ENCODE measurements at places on chromosomes 3 and 15.

- no peak for DNase-seq
These were observed 4.5 kb downstream of the RNF168 start for GRCh38 chr3:196499061-196499460.

DNA sequence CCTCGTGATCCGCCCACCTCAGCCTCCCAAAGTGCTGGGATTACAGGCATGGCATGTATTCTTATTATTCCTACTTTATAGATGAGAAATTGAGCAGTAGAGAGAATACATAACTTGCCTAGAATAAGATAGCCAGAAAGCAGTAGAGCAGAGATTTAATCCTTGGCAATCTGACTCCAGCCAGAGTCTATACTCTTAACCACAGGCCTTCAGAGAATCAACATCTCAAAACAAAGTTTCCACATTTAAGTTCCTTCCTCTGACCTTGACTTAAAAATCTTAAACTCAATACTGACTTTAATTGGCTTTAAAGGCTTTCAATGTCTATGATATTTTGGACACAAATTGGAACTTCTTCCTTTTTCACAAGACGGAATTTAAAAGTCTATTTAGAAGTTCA is 37.1 kb downstream of the ZNF106 start:
- DNase-seq, result no peak

GRCh38 chr3:70889162-70890019 is 577.0 kb upstream of the MDFIC2 start:
- no peak for DNase-seq

DNA sequence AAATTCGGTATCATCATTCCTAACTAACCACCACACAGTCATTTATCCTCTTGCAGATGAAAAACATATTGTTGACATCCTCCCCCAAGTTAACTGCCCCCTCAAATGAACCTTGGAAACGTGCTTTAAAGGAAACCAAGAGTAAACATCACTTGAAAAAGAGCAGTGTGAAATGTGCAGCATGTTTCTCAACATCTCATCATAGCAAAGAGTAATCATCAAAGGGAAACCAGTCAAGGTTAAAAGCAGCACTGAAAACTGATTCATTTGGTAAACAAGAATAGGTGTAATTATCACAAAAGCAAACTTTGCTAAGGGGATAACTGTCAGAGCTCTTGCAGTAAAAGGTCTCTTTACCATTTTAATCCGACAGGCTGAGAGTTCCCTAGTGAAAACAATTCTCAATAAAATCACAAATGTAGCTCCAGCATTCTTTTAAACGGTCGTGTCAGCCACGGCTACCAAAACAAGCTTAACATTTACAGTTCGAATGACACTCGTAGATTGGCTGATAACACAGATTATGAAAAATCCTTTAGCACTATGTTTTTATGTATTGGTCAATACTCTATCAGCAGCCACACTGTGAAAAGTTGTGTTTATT is 461.0 kb downstream of the GBE1 start:
- DNase-seq, result no peak

DNA sequence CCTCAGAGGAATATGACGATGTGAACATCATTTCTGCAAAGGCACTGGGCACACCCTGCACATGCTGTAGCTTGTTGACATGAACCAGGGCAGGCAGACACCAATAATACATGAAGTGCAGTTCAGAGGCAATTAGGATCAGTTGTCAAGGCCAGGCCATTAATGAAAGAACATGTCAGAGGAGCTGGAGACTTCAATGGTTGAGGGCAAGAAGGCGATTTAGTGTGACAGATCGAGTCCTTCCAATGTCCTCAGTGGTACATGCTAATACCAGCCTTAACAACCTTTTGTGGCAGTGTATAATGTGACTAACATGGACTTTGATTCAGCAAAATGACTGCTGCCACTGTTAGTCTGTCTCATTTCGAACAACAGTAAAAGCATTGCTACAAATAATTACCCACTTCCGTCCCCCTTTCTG is 205.2 kb upstream of the NANOGP8 start:
- no peak for DNase-seq

GRCh38 chr3:56874269-56874668 is 72.5 kb upstream of the ARHGEF3 start:
- DNase-seq, result no peak

DNA sequence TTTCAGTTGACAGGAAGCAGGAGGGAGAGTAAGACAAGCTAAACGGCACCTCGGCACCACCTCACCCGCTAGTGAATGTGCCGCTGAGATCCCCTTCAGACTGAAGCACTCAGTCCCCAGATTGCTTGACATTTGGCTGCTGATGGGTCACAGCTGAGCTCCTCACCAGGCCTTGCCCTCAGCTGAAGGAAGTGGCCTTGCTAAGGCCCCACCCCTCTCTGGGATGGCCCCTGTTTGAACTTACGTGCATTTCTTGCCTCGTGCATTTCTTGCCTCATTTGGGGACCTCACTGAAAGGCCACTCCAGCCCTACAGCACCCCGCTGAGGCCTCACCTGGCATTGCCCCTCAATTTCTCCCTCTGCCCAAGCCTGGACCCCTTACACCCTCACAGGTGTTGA is 39.8 kb downstream of the EOGT start:
- DNase-seq, result no peak

GRCh38 chr3:171565481-171566058 is 105.4 kb upstream of the TNIK start:
- DNase-seq, result no peak

GRCh38 chr3:12180631-12181030 is 21.9 kb upstream of the TIMP4 start:
- no peak for DNase-seq

DNA sequence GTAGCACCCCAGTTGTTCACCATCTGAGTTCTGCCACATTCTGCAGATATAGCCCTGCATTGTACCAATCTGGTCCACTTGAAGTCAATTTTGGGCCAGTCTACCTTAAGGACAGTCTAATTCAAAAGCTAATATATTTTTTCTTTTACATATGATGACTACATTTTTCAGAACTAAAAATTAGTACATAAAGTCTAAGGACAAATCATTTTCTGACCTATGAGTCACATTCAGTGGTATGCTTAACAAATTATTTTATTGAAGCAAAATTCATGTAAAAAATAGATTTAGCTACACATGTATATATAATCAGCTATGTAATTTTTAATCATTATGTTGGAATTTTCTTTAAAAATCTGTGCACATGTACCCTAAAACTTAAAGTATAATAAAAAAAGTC is 52.1 kb upstream of the IL12A start:
- DNase-seq, result no peak

DNA sequence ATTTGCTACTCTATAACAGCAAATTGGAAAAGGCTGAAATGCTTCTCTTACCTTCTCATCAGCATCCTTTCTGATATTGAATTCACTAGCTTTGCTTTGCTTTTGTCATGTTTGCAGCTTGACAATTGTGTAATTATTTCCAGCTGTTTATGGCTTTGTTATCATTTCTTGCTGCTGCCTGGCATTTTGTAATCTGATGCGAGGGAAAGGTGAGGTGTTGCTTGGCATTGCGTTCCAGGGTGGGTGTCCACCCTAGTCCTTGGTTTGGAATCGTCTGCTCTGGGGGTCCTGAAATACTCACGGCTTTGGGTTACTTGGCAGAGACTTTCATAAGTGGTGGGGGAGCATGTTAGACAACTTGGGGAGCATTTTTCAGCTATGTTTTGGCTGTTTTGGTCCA is 2.9 kb downstream of the CACNA2D3 start:
- DNase-seq, result no peak

DNA sequence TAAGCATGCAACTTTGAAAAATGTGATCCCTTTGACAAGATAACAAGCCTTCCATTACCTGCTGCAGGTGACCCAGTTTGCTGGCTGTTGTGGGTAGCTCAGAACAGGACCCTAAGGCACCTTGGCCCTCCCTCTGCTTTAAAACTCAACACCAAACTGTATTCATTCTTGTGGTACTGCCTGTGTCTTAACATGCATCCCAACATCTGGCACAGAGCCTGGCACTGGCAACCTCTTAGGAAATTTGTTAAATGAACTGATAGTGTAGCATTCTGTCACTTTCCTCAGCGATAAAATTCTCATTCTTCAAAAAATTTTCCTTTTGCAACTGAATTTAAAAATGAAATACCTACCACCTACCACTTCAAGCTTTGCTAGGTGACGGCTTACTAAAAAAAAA is 287.3 kb upstream of the ADAMTS9 start:
- no peak for DNase-seq

DNA sequence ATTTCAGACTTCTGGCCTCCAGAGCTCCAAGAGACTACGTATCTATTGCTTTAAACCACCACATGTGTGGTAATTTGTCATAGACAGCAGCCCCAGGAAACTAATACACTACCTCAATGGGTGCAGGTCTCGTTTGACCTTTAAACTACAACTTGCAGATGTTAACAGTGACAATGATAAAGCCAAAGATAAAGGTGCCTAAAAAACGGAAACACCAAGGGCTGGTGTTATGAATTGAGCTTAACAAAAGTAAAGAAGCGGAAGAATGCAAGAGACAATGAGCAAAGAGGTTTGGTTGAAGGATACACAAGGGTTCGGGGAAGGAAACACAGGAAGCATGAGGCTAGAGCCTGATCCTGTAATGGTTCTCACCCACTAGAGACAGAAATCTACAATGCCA is 50.8 kb downstream of the RFTN1 start:
- DNase-seq, result no peak

- DNase-seq, result no peak
These were observed 103.7 kb upstream of the TLE3 start for GRCh38 chr15:70201425-70201775.

DNA sequence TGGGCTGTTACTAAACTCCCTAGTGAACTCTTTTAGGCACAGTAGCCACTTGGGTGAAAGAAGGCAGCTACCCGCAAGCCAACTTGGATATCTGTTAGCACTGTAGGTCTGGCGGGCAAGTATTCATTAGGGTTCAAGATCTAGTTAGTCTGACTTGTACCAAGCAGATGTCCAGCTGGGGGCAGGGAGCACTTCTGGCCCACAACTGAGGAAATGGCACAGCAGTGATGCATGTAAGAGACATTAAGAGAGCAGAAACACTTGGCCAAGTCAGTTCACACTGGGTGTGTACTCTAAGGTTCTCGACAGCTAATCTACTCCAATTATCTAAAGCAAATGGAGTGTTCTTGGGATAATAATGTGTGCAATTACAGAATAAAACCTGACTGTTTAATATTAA is 131.7 kb downstream of the CTNNB1 start:
- no peak for DNase-seq

DNA sequence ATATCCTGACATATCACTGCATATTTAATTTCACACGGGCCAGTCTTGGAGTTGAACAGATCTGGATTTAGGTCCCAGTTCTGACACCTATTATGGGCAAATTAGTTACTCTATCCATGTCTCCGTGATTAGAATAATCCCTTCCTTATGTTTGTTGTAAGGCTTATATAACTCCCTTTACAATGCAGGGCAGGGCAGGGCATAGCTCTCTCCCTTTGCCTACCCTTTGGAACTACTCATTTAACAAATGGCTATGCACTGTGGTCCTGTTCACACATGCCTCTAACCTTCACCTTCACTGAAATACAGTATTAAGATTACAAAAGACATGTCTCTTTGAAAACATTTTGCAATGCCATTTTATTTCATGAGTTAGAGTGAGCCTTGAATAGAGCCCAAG is 24.8 kb upstream of the ATP13A5 start:
- DNase-seq, result no peak

DNA sequence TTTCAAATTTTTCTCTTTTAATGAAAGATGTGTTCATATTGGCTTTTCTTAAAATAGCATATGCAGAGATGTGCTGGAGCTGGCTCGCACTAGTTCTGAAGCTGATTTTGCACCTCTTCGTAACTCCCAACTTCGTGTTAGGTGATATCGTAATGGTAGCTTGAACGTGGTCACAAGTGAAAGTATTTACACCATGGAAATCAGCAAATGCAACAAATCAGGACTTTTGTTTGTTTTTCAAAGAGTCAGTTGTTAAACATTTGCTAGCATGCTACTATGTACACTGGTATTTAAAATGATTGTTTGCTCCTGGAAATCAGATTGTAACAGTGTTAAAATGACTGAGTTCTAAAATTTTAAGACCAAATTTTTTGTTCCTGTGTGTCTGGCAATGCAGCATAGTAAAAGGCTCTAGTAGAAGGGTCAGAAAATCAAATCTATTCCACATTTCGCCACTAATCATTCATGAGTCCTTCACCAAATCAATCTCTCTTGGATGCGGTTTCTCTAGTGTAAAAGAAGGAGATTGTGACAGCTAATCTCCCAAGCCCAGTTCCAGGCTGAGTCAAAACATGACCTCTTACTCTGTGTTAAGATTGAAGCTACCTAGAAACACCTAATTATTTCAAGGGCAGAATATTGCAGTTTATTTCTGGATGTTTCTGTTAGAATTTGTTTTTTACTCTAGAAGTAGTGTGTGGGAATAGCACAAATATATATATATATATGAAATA is 34.3 kb upstream of the CMC1 start:
- no peak for DNase-seq

- no peak for DNase-seq
These were observed 17.3 kb upstream of the CRYBG3 start for GRCh38 chr3:97804471-97804870.

DNA sequence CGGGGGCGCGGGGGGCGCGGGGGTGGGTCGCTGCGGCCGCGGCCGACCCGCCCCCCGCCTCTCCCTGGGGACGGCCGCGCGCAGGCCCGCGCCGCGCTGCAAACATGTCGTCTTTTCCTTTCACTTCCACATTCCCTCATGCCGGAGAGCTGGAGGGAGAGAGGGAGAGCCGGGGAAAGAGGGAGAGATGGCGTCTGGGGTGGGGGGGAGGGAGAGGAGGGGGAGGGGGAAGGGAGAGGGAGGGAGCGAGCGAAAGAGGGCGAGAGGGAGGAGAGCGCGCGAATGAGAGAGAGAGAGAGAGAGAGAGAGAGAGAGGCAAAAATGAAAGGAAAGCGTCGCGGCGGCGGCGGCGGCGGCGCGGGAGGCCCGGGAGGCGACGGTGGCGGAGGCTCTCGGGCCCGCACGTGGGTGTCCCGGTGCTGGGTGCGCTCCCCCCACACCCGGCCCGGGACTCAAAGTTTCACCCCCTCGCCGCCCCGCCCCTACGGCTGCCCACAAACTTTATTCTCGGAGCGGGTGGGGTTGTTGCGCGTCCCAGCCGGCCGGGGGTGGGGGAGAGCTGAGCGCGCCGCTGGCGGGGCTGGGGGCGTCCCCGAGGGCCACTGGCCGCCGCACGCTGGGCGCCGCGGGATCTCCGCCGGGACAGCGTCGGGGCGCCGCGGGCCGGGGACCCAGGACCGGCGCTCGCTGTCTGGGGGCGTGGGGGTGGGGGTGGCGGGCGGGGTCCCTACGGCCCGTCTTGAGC is 731 bp downstream of the ZNF710 start:
- no peak for DNase-seq

- DNase-seq, result no peak
These were observed 213.6 kb upstream of the TSC22D2 start for GRCh38 chr3:150194513-150194912.

- DNase-seq, result no peak
These were observed 47.0 kb upstream of the TFG start for GRCh38 chr3:100662113-100662823.

DNA sequence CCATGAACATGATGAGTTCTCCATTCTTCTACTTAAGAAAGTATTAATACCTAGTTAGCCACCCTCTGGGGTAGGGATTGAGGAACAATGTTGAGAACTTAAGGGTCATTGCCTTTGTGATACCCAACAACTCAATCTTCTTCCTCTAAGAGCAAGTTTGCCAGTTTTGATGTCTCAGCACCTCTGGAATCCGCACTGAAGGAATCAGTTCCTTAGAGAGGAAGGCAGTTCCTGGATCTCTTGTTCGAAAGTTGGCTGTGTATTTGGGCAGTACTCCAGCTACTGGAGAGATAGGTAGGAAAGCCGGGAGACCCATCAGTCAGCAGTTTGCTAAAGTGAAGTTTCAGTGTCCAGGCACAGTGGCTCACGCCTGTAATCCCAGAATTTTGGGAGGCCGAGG is 35.6 kb upstream of the MTHFS start:
- DNase-seq, result no peak

GRCh38 chr3:163951397-163951987 is 1126.8 kb downstream of the SI start:
- DNase-seq, result no peak

All from iPS DF 19.7 (cell line).